ENCODE measurements at places on chromosomes 2 and 18. TPM values are rescaled to one million over a fixed set of nuclear protein-coding genes. Genes with fewer than 3 reads are reported as not detected.

PPP3R1 gene
- 28.9 TPM for total RNA-seq

DNA sequence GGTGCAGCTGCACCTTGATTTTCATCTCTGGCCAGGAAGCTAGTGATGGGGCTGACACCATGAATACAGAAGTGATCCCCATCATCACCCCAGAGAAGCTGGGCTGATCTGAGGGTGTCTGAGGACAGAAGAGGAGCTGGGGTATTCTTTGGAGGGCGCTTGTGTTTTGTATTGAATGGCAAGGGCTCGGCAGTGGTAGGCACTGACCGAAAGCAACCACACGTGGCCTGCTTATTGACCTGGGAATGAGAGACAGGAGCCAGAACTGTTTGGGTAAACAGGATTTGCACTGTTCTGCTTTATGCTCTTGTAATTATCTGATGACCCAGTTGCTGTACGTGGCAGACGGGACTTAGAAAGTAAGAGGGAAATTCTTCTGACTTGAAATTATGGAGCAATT is 62.6 kb upstream of the RPL31 start:
- DNase-seq, result no peak

GRCh38 chr2:160061944-160062291 is 497 bp downstream of the PLA2R1 start:
- no peak for DNase-seq

- DNase-seq, result no peak
Measured at GRCh38 chr2:1736997-1737480, 7.3 kb downstream of the PXDN start.

SLC4A1AP gene
- total RNA-seq, result 9.0 TPM

DNA sequence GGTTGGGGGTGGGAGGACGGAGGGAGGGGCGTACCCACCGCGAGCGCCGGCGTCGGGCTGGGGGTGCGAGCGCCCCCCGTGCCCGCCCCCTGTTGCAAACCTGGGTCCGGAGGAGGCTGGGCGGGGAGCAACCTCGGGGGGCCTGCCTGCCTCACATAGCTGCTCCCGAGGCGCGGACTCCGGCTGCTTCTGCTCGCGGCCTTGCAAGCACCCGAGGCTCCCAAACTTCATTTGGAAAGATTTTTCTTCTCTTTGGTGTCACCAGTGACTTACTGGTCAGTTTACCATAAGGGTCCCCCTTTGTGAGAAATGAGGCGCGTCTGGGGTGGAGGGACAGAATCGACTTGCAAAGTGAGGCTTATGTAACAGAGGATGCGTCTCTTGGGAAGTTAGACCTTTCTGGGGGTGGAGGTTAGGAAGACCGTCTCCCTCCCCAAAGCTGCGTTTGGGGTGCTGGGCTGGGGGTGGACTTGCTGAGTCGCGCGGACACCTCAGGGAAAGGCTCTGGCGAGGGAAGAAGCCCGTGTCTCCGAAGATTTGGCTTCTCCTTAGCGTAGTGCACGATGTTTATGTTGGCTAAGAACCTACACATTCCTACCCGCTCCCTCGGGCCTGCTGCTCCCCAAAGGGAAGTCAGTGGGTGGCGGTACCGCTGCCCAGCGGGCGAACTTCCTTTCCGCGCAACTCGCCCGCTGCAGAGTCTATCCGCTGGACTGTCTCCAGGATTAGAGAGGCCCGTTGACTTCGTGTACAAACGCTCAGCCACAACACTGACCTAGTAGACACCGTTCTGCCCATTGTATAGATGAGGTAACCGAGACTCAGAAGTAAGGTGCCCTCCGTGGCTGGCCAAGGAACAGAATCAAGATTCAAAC is 559 bp downstream of the TMEM37 start:
- peak; percentile 50 for DNase-seq

- peak; percentile 3 for DNase-seq
Measured at GRCh38 chr2:240631548-240632305, 6.4 kb downstream of the GPR35 start.

- DNase-seq, result no peak
Measured at GRCh38 chr2:234512884-234513669, 16.2 kb upstream of the ARL4C start.

CCDC121 gene
- 3.8 TPM for total RNA-seq

DNA sequence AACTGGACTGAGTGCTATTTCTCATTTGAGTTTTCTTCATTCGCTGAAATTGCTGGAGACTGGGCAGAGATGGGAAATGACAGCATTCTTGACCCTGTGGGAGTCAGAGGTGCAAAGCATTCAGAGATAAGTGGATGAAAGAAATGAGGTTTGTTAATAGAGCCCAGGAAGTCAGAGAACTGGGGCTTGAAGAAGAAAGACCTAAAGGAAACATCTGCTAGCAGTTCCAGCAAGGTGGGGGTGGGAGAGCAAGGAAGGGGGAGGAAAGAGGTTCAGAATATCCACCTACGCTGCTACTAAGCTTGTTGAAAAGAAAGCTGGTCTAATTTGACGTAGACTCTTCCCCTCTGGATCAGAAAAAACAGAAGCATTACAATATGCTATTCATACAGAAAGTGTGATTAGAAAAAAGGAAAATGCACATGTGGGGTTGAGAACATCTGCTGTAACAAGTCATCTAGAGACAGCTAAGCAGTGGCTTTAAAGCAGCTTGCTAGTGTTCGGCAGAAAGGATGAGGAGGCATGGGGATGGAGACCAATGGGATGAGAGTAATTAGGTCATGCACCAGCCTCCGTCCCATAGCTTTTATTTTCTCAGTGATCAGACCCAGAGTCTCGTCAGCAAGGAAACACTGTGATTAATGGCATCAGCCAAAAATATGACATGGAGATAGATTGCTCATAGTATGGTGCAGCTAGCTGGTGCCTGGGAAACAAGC is 29.7 kb downstream of the NAB1 start:
- no peak for DNase-seq

CHRND gene
- total RNA-seq, result not detected

DNA sequence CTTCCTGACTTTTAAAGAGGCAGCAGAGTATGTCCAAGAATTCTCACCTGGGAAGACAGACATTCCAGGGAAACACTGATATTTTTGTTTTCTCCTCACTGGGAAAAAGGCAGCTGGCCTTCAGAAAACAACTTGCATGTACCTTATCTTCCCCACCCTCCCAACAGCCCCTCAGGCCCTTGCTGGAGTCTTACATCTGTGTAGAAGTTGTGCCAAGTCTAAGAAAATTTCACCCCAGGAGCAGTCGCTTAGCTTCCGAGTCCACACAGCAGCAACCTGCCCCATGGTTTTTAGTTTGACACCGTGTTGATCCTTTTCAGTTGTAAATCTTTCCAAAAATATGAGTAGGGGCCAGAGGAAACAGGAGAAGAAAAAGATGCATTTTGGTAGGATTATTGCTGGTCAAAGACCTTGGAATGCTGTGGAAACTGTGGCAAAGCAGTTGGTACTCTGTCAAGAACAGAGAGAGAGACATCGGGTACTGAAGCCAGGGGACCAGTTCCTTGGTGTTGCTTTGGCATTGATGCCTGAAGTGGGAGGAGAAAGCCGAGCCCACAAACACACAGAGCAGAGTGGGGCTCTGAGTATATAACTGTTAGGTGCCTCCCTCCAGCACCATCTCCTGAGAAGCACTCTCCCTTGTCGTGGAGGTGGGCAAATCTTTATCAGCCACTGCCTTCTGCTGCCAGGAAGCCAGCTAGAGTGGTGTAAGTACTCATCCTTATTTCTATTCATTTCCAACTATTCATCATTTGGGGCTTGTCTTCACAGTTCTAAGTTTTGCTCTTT is at the start of gene SLC14A1:
Gene SLC14A1, plus strand, starts transcription at position 615 of the 789 bp plus-strand sequence. CDS start 6,140 bp downstream, outside the sequence.
- DNase-seq, result no peak

DNA sequence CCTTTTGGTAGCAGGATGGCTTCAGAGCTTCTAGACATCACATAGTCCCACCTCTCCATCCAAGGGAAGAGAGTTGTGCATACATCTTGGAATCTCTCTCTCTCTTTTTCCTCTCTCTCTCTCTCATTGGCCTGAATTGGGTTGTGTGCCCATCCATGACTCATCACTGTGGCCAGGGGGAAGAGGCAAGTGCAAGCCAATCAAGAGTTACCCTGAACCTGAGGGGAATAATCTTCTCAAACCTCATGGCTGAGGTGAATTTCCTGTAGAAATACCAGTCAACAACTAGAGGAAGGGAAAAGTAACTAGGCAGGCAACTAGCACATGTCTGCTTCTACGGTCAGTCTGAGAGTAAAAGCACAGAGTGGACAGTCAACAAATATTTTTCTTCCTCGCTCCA is 7.3 kb upstream of the CHN1 start:
- DNase-seq, result no peak

- DNase-seq, result no peak
Measured at GRCh38 chr2:63051795-63052333, 1.2 kb downstream of the OTX1 start.

GRCh38 chr18:31204166-31204565 is 41.5 kb upstream of the DSC1 start:
- DNase-seq, result no peak

DNA sequence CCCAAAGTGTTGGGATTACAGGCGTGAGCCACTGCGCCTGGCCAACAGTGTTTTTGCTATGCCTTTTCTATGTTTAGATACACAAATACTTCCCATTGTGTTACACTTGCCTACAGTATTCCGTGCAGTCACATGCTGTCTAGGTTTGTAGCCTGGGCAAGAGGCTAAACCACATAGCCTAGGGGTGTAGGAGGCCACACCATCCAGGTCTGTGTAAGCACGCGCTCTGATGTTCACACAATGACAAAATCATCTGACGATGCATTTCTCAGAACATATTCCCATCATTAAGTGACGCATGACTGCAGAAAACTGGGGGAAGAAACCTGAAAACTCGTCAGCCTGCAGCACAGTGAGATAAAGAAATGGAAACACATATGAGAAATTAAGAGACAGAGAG is 46.1 kb upstream of the TWIST2 start:
- DNase-seq, result no peak

DNA sequence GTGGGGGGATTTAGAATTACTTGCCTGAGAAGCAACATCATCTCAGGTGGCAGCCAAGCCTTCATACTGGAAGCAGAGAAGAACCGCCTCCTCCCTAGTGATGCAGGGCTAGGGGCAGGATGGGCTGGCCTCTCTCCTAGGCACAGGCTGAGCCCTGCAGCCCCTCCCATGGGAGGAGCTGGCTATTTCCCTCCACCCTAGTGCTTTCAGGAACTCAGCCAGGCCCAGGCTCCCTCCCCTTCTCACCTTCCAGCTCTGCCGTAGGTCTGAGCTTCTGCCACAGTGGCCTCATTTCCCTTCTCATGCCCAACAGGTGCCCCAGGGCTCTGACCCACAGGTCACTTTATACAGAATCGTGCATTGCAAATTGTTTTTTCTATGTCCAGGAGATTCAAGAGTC is 31.0 kb downstream of the CENPA start:
- peak; percentile 34 for DNase-seq

MAP3K19 gene
- total RNA-seq, result not detected

DNA sequence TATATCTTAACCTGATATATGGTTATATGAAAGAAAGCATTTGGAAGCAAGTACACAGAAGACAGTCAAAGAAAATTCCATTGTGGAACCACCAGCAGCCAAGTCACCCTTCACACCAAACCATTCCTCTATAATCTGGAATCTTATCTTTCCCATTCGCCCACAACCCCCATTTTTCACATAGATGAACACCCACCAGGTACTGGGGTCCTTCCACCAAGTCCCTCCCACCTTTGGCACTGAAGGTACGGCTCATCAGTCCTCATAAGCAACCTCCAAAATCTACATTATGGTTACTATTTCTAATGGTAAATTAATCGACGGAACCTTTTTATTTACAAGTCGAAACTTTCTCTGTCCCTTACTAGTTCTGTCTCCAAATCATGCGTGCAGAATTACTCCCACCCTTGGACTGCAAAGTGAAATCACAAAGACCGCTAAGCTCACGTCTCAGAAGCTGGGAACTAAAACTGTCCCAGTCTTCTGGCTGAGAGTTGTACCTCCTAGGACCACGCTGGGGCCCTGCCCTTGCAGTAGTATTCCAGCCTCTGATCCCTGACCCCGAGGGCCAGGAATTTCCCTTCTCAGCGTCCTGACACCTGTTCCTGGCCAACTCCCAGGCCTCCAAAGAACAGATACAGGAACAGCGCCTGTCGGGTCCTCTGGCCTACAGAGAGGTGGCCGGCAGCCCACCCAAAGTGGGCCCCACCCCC is 702 bp downstream of the OLA1 start:
- DNase-seq, result no peak

SCYGR1 gene
- not detected for total RNA-seq

GALNT13 gene
- total RNA-seq, result 0.41 TPM

DNA sequence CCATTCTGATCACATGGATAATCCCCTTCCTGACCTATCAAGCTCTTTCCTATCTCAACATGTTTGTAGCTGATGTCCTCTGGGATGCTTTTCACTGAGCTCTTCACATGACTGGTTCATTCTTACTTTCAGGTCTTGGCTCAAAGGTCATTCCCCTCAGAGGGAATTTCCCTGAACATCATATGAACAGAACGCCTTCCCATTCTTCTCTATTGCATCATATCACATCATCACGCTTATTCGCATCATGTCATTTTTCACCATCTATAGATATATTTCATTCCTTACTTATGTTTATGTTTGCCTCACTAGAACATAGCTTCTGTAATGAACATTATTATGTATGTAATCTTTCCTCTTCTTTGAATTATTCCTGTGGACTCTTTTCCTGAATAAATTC is 178.9 kb upstream of the APCDD1 start:
- no peak for DNase-seq

DNA sequence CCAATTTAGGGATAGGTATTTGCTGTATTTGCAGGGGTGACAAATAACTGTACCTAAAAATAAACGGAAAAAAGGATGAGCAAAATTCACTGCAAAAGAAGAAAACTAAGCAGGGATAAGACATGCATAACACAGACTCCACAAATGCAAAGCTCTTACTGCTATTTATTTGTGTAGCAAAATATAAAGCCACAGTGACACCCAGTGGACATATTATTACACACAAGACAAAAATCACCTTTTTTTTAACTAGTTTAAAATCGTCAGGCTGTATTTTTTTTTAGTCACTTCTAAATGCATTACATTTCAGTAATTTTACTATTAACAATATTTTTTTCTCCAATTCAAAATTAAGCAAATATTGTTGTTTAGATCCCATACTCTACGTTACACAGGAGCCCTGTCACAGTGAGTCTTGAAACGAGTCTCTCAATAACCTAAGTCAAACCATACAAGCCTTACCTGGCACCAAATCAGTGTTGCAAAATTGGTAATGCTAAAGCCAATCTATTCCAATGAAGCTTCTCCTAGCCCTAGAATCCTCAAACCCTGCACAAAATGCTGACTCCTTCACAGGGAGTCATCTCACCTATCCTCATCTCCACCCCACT is 23.7 kb downstream of the METTL4 start:
- no peak for DNase-seq

DNA sequence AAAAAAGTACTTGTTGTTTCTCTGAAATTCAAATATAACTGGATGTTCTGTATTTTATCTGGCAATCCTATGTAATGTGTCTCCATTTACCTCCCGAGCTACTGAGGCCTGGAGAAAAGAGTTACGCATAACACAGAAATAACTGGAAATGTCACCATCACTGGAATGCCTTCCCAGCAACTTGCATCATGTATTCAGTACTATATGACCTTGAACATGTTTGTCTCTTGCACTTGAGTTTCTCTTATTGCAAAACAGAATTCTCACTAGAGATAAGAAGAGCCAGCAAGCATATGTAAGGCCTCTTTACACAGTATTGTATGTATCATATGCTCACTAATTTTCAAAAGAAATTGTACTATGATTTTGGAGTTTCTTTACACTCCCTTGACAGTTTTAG is 99.6 kb upstream of the CTAGE1 start:
- DNase-seq, result no peak

Measured in transverse colon (tissue), 4 donors.